ENCODE measurements at places on chromosomes 13 and 19.

GRCh38 chr13:34750078-34750931 lies 191.8 kb upstream of the NBEA start:
- DNase-seq: no peak

DNA sequence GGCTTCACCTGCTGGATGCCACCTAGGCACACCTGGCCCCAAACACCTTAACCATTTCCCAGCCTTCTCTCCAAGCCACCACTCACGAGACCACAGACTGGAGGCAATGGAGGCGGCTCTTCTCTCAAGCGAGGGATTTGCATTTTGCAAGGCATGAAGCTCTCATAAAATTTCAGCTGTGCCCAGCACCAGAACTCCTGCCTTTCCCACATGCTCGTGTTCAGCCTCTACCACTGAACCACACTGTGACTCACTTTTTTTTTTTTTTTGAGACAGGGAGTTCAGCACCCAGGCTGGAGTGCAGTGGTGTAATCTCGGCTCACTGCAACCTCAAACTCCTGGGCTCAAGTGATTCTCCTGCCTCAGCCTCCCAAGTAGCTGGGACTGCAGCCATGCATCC lies 10.6 kb downstream of the NANOS3 start:
- DNase-seq: no peak

- DNase-seq: no peak
These were observed 68.5 kb upstream of the GPR183 start for GRCh38 chr13:99375738-99376080.

DNA sequence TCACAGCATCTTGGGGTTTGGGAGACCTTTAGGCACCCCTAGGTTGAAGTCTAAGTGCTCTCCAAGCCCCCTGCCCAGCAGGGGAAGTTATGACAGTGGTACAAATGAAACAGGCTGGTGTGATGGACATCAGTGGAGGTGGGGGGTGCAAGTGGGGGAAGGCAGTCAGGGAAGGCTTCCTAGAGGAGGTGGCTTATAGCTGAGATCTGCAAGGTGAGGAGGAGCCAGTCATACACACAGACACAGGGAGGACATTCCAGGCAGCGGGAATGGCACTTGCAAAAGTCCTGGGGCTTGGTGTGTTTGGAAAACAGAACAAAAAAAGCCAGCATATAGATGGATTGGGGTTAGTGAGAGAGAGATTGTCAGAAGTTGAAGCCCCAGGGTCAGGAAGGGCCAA lies 11.6 kb downstream of the HSH2D start:
- no peak for DNase-seq

DNA sequence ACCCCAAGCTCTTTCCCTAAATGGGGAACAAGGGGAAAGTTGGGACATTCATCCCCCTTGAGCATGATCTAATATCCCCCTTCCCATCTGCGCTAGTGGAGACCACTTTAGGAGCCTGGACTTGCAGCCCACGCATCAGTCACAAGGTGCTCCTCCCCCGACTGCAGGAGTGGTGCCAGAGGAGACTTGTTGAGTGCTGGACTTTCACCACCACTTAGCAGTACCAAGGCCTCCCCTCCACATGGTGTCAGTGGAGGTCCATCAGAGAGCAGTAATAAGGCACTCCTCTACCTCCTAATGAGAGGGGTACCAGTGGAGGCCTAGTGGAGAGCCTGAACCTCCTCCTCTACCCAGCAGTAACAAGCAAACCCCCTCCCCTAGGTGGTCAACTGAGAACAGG lies 22.5 kb downstream of the CAB39L start:
- no peak for DNase-seq

DNA sequence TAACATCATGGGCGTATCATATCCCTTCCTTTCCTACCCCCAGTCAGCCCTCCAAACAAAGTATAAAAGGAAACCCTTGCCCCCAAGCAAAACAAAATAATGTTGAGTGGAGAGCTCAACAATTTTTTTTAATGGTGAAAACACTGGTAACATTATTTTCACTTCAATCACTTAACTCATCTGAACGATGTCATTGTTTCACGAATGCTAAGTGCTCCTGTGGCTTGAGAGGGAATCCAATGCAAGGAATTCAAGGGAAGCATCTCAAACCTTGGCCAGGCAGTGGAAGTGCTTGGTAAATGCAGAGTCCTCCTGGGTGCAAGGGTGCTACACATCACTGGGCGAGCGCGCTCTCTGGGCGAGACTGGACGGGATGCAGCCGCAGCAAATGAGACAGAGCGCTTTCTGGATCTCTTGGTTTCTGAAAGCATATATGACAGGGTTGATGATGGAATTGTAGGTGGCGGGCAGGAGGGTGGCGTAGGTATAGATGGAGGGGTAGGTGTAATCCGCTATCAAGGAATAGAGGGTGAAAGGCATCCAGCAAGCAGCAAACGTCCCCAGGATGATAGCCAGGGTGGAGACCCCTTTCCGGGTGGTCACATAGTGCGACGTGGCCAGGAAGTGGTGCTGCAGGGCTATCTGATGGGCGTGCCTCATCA lies 2.0 kb downstream of the GPR12 start:
- DNase-seq: no peak

DNA sequence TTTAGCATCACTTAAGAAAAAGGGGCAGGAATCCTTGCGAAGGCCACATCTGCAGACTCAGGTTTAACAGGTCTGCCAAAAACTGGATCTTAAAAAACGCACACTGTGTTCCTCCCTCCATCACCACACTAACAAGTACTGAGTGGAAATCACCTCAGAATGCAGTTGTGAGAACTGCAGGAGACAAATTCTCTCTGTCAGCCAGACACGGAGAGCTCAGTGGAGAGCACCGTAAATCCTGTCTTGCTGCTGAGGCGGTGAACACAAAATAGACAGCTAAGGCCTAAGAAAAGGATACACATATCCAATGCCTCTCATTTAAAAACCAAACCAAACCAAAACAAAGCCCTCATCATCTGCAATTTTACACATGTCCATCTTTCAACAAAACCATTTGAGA lies 1287.6 kb downstream of the EFNB2 start:
- DNase-seq: no peak

DNA sequence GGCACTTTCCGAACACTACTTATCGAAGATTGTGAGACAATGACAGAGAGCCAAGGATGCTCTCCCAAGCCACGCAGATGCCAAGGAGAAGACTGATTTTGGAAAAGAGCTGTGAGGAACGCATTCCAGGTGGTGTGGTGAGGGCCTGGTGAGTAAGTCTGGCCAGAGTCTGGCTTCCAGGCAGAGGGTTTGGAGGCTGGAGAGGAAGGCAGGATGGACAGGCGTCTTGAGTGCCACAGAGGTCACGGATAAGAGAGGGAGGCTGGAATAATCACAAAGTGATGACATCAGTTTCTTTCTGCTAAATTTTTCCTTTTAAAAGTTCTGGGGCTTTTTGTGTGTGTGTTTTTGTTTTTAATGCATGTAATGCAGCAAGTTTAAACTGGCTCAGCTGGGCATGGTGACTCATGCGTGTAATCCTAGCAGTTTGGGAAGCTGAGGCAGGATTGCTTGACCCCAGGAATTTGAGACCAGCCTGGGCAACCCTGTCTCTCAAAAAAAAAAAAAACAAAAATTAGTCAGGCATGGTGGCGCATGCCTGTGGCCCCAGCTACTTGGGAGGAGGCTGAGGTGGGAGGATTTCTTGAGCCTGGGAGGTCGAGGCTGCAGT lies 235.1 kb downstream of the NALCN start:
- DNase-seq: no peak

DNA sequence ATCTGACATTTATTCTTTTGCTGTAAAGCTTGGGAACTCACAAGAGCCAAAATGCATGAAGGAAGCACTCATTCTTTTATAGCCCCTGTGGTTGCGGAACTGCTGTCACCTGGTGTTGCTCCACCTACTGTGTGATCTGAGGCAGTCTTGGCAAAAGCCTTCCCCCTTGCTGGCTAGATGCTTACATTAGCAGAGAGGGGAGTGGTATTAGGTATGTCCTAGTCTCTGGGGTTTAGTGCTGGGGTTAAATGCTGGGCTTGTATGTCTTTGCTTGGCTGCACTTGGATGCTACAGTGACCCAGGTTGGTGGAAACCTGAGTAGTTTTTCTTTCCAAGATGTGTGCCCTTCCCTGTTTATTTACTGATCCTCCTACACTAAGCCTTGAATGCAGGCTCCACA lies 99.3 kb downstream of the WDFY2 start:
- no peak for DNase-seq

DNA sequence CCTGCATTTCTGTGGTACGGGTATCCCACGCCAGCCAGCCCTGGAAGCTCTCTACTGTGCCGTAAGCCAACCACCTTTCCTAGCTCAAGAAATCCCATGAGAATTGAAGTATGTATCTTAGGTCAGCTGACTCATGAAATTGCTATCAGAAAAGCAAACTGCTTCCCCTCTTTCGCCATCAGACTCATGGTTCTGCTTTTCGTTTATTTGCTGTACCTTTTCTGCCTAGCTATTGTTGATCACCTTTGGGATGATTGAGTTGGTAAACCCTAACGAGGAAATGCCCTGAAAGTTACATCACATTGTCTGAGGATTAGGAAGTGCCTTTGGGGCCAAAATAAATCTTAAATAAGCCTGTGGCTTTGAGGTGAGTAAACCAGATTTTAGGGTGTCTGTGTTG lies at the start of gene ADGRE3:
Gene ADGRE3, minus strand, starts transcription at position 81 of the 400 bp plus-strand sequence. Its CDS starts 74 bp downstream, at position 7.
- DNase-seq: no peak

- no peak for DNase-seq
These were observed 40.0 kb upstream of the ISYNA1 start for GRCh38 chr19:18477974-18478373.

DNA sequence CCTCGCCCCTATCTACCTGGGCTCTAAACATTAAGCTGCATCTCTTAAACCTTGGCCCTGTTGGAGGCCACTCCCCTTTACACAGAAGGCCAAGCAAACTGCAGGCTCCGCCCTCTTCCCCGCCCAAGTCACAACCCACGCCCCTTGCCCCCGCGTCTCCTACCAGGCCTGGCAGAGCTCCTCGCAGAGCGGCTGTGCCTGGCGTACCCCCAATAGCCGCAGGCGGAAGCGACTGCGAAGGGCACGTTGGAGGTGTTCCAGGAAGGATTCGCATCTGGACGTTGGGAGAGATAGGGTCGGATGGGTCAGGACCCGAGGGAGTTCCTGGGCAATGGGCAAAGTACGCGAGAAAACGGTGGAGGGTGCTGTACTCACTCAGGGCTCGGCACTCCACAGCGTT lies 5.9 kb downstream of the RTBDN start:
- DNase-seq: no peak

DNA sequence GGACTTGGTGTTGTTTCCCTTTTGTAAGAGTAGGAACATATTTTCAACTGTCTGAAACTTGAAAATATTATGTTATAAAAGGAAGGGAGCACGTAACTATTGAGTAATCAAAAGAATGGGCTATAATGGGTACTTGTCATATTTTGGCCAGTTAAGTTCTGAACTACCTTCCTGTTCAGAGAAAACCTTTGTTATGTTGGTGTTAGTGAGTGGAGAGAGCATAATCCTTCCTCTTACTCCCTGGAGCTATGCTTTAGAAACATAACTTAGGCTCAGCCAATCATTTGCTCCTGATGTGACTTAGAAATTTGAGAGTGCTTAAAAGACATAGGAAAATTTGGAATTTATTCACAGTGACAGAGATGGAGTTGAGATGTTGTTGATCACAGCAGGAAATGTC lies 482.5 kb upstream of the SPRY2 start:
- DNase-seq: no peak

DNA sequence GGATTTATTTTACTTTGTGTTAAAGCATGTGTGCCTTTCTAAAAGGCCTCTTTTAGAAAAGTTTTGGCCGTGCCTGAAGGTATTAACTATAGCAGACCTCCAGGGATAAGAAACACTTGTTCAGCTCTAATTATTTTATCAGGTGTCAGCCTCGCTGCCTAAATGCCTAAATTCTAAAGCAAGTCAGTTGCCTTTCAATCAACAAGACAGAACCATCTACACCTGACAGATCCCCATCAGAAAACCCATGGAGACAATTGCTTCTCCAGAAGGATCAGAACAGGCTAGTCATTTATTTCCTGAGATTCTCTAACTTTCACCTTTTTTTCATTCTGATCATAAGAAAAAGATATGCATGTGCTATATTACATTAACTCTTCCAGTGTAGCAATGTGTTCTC lies 171.4 kb upstream of the GPC6 start:
- DNase-seq: no peak

- DNase-seq: no peak
These were observed 138.0 kb downstream of the TNFSF13B start for GRCh38 chr13:108407495-108407894.

GRCh38 chr13:87684850-87685742 lies 13.9 kb downstream of the SLITRK5 start:
- no peak for DNase-seq

DNA sequence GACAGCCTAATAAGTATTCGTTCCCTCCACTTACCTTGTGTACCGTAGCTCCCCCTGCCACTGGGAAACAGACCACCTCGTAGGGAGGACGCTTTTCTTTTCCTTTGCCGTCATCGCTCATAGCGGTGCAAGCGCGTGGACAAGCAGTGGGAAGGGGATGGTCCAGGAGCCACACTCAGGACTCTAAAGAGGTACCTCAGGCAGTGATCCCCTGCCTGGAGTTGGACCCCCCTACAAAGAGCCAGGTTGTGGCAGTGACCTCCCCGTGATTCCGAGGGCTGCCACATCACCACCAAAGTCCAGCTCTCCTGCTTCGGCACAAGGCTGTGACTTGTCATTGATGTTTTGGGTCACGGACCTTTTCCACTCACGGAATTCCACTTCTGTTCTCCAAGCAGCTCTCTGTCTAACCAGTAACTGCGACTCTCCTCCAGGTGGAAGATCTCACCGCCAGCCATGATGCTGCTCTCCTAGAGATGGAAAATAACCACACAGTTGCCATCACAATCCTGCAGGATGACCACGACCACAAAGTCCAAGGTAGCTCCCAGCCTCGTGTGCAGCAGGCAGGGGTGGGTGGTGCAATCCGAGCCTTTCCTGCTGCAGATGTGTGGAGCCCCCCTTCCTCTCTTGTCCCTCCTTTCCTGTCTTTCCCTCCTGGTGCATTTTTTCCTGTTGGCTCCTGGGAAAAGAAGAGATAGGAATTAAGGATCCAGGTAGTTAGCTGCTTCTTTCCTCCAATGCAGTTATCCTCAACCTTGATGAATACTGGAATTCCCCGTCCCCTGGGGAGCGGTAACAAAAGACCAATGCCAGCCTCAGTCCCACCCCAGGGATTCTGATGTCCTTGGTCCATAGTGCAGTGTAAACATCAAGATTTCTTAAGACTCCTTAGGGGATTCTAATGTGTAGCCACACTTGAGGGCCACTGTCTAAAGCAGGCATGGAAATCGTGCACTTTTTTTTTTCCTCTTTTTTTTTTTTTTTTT lies 107.7 kb downstream of the SLC7A1 start:
- DNase-seq: no peak

DNA sequence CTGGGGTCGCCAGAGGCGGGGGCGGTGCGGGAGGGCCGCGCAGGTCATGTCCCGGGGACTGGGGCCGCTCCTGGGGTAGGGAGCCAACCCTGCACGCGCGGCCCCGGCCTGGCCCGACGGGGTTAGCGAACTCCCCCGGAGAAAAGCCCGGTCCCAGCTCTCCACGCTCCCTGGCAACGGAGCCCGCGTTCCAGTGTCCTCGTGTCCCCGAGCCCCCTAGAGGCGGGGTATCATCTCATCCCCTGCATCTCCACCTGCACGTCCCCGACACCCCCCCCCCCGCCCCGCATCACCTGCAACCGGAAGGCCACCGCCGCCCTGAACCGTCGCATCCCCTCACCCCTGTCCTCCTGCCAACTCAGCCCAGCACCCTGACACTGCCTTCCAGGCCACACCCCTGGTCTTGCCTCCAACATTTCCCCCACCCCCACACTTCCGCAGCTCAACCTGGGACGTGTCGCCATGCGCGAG lies 2.7 kb downstream of the WDR88 start:
- no peak for DNase-seq

GRCh38 chr13:76732367-76732766 lies 153.8 kb downstream of the KCTD12 start:
- DNase-seq: no peak
